Left renal cortex interstitium (tissue), 4 donors: ENCODE measurements at places on chromosomes 12 and 14.

- DNase-seq, result no peak
These were observed 159.3 kb downstream of the SLC25A21 start for GRCh38 chr14:37013078-37013477.

GRCh38 chr12:18810537-18811253, 72.8 kb downstream of the CAPZA3 start:
- DNase-seq, result no peak

DNA sequence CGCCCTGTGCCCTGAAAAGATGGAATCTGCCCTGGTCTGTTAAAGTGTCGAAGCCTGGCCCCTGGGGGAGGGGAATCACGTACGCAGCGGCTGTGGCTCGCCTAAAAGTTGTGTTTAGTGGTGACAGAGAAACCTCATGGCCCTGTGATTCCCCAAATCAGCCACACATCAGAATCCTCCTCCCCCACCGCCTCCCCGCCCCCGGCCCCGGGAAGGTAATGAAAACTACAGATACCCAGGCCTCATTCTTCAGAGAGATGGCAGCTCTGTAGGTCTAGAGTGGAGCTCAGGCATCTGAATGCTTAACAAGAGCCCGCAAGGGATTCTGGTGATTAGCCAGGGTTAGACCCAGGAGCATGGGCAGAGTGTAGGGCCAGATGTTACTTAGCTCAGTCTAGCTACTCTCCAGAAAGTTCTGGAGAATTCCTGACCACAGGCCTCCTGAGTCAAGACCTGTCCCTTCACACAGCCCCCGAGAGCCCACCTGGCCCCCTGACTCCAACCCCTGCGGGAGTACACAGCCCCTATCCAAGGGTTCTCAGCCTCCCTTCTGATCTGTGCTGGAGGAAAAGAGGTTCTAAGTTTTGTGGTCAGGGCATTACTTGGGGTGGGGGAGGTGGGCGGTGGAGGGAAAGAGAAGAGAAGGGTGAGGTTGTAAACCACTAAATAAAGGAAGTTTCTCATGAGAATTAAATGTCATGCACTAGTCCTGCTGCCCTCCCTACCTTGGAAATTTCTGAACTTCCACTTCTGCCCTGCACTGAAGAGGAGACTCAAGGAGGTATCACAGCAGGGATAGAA, 114.8 kb downstream of the PLXNC1 start:
- DNase-seq, result no peak

DNA sequence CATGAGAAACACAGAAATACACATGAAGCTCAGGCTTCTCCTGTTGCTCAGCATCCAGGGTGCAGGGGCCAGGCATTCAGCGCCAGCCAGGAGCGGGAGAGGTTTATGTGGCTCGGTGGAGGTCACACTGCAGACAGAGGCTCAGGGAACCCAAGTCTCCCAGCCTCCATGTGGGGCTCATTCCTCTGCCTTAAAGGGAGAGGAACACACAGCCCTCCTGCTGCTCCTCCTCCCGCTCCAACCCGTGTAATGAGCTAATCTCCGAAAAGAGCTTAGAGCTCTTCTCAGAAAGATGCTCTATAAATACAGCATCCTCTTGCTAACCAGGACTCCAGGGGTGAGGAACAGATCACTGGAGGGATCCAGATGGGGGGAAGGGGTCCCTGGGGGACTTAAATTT, 28.2 kb downstream of the FGF6 start:
- no peak for DNase-seq

- DNase-seq, result no peak
These were observed 278.1 kb upstream of the FAR2 start for GRCh38 chr12:28870839-28871440.

DNA sequence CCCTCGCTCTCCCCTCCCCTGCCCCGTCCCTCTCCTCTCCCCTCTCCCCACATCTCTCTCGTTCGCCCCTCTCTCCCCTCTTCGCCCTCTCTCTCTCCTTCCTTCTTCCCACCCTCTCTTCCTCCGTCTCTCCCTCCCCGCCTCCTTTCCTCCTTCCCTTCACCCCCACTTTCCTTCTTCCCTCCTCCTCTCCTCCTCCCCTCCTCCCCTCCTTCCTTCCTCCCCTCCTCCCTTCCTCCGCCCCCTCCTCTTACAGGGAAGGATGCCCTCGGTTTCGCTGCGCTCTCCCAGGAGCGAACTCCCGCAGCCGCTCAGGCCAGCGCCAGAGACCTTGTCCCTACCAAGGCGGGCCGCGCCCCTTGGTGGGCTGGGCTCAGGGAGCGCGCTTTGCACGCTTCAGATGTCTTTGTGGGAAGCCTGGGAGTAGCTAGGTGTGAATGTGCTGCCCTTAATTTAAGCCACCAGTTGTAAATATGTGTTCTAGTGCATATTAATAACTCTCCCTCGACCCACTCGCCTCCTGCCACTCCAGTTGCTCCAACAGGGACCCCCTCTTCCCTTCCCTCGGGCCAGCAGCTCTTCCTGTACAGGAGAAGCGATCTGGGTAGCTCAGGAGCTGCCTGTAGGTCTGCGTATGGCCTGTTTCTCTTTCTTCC, 13.3 kb upstream of the MAP3K9 start:
- DNase-seq, result no peak

- DNase-seq, result no peak
These were observed 30.6 kb downstream of the BORCS5 start for GRCh38 chr12:12387501-12387900.

- DNase-seq, result no peak
These were observed 265.9 kb downstream of the EMP1 start for GRCh38 chr12:13462450-13462849.

DNA sequence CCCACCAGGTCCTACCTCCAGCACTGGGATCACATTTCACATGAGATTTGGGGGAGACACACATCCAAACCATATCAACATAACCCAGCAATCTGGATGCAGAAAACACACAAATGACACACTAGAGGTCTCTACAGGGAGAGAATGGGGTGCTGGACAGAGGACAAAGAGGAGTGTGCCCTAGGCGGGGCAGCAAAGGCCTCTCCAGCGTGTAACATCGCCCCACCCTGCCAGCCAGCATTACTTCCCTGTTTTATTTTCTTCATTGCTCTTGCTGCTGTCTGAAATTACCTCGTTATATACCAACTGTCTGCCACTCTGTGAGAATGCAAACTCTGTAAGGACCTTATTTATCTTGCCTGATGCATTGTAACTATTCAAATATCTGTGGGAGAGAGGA, 61.1 kb downstream of the RIMBP2 start:
- no peak for DNase-seq

DNA sequence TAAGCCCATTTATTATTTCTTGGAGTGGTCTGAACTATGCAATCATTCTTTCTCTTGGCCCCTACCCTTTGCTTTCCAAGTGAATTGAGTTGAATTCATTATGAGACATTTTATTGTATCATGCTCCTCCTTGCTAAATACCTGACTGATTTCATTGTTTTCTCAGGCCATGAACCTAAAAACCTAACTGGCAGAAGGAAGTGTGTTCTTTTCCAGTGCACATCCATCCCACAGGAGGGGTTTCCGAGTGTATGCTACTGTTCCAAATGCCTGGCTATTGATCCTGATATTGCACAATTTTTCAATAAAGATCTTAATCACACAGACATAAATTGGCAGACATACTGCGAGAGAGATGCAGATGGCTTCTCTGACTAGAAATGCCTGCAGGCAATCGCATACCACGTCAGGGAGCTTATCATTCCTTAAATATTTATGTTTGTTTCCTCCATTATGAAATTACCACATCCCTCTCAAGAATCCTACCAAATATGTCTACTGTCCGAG, 162.2 kb upstream of the EGLN3 start:
- DNase-seq, result no peak

DNA sequence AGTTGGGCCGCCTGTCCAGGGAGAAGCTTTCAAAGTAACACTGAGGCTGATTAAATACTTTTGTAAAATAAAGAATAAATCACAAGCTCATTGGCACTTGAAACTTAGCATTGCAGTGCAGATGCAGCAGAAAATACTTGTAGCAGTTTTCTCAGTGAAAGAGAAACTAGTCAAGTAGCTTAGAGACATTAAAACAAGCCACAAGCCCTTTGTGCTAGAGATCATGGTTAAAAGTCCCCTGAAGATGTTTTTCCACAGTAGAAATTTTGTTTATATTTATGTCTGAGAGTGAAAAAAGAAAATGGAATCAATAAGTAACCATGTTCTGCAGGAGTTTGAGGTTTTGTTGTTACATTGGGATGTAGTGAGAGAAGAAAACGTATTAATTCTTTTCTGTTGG, 5.9 kb downstream of the PSEN1 start:
- DNase-seq, result no peak

DNA sequence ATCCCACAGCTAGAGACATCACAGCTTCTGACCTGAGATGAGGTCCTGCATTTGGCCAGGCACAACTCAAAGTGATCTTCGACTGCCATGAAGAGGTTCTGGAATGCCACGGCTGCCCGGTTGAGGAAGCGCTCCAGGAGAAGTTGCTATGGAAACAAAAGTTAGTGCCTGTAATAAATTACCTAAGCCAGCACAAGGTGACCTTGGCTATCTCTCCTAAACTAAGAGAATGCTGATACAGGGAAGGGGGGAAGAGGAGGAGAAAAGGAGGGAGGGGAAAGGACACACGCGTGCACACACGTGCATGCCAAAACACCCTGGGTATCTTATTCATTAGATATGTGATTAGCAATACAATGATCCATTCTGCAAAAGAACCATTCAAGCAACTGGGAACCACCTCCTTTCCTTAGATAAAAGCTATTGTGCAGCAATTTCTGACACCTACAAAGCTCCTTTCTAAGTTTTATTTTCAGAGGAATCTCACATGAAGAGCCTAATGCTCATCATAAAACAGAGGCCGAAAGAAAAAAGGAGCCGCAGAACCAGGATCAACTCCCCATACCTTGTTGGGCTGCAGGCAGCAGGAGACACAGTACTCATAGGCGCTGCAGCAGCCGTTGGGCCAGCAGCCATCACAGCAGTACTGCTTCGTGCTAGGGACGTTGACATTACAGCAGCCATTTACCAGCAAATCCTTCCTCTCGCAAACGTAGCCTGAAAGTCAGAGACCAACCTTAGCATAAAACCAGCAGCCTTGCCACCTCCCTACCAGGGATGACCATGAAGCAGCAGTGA, 17.9 kb downstream of the SPRING1 start:
- no peak for DNase-seq

DNA sequence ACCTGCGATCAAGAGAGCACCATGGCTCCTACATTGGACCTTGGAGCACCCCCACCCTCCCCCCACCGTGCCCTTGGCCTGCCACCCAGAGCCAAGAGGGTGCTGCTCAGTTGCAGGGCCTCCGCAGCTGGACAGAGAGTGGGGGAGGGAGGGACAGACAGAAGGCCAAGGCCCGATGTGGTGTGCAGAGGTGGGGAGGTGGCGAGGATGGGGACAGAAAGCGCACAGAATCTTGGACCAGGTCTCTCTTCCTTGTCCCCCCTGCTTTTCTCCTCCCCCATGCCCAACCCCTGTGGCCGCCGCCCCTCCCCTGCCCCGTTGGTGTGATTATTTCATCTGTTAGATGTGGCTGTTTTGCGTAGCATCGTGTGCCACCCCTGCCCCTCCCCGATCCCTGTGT, 1.8 kb upstream of the RNU7-1 start:
- no peak for DNase-seq

GRCh38 chr12:9736936-9737705, 4.2 kb upstream of the CLECL1 start:
- no peak for DNase-seq

DNA sequence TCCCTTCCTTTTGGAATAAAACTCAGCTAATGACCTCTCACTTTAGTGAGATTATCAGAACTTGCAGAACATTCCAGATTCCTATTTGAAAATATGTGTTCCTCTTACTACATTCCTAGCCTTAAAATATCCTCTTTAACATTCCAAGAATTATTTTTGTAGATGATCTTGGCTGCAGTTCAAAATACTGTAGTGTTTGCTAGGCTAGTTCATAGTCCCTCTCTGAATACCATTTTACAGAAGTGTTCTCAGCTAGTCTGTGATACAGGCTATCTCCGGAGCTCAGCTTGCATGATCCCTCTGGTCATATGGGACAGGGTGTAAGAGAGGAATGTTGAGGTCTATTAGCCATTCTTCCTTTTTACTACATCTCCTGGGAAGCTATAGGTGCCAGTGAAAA, 17.6 kb upstream of the GPR33 start:
- no peak for DNase-seq

- no peak for DNase-seq
These were observed 117.1 kb upstream of the RGS6 start for GRCh38 chr14:71815110-71815509.

- DNase-seq, result no peak
These were observed 2.3 kb upstream of the CLEC4C start for GRCh38 chr12:7749442-7749841.

- no peak for DNase-seq
These were observed 34.2 kb downstream of the PTPRB start for GRCh38 chr12:70603044-70603443.

- DNase-seq, result no peak
These were observed 823 bp upstream of the RAB5B start for GRCh38 chr12:55972911-55973598.

- no peak for DNase-seq
These were observed 116.5 kb downstream of the TTC6 start for GRCh38 chr14:37711831-37712475.

GRCh38 chr12:171743-172676, 41.9 kb downstream of the SLC6A12 start:
- DNase-seq, result no peak

GRCh38 chr12:4044101-4044500, 170.9 kb upstream of the PARP11 start:
- no peak for DNase-seq

GRCh38 chr14:77844802-77845201, 44.9 kb downstream of the ADCK1 start:
- no peak for DNase-seq

DNA sequence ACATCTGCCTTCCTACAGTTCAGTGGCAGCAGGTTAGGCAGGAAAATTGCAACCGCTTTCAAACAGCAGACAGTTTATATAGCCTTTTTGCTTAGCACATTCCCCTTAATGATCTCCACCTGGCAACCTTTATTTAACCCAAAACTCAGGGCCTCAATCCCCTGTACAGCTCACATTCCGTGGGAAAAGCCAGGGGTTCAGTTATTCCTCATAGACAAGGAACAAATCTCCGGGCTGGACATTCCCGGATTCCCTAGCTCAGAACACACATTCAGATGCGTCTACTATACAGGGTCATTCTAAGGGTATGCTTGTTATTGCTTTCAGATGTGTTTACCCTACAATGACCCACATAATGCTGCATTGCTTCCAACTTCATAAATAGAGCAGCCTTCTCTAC, 73.8 kb upstream of the DCN start:
- DNase-seq, result no peak

- DNase-seq, result no peak
These were observed 135.0 kb downstream of the ANO6 start for GRCh38 chr12:45350861-45351260.

GRCh38 chr12:31316891-31317290, 9.1 kb downstream of the SINHCAF start:
- no peak for DNase-seq
